ENCODE measurements at places on chromosomes 12 and 14. TPM values are rescaled to one million over a fixed set of nuclear protein-coding genes. Genes with fewer than 3 reads are reported as not detected.
A peak's percentile ranks its signal among the peaks of the same experiment; 100 is the strongest.

- H3K27me3 ChIP-seq, result no peaks in the 10 kb centered on the region
- H3K4me3 ChIP-seq, result no peak overlapping the region
- peaks cover 9% of the 10 kb centered on the region for H3K4me1 ChIP-seq
- peaks cover 27% of the 10 kb centered on the region for H3K36me3 ChIP-seq
- no peak for DNase-seq
- no peak overlapping the region for H3K27ac ChIP-seq
Observed at GRCh38 chr12:25387732-25388050, 137.0 kb upstream of the KRAS start.

DNA sequence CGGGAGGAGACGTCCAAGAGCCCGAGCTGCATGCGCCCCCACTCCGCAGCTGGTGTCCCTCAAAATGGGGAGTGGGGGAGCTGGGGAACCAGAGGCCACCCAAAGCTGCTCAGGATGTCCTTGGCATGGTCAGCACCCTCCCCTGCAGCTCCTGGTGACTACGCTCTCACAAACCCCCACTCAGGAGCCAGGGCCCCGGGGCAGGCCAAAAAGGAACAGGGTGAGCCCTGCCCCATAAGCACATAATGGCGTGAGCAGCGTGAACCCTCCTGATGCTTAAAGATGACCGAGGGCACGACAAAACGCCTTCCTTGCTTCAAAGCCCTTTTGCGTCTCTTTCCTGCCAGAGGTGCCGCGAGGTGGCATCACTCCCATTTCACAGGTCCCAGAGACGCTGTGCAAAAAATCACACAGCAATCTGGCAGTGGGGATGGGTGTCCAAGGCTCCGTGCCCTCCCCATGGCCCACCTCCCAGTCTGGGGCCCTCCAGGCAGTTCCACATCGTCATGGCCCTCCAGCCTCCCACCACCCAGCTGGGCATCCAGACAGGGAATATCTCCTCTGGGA is 13.5 kb downstream of the NCOR2 start:
- H3K27me3 ChIP-seq, result no peaks in the 10 kb centered on the region
- no peak overlapping the region for H3K4me3 ChIP-seq
- no peak for DNase-seq
- H3K4me1 ChIP-seq, result peaks cover 31% of the 10 kb centered on the region

Gene SCNN1A
- 36.5 TPM for total RNA-seq

Gene IGF1
- total RNA-seq, result not detected

Gene C3AR1
- total RNA-seq, result not detected

Gene KRT6C
- not detected for total RNA-seq

Gene HEBP1
- 10.6 TPM for total RNA-seq

Gene PARP11
- 3.7 TPM for total RNA-seq

Gene TMEM19
- total RNA-seq, result 20.6 TPM

GRCh38 chr12:28925719-28926376 is 223.2 kb upstream of the FAR2 start:
- no peak for DNase-seq
- H3K27me3 ChIP-seq, result no peaks in the 10 kb centered on the region
- H3K36me3 ChIP-seq, result no peaks in the 10 kb centered on the region
- no peak overlapping the region for H3K27ac ChIP-seq

GRCh38 chr12:131817241-131817640 is 11.0 kb upstream of the MMP17 start:
- H3K27ac ChIP-seq, result no peak overlapping the region
- H3K27me3 ChIP-seq, result peaks cover 37% of the 10 kb centered on the region
- H3K36me3 ChIP-seq, result no peaks in the 10 kb centered on the region

Gene RNASE7
- not detected for total RNA-seq

GRCh38 chr12:87425942-87426554 is 603.2 kb downstream of the C12orf50 start:
- DNase-seq, result peak; percentile 28
- peak overlapping the region; percentile 85 for H3K27ac ChIP-seq
- H3K4me1 ChIP-seq, result peaks cover 20% of the 10 kb centered on the region
- no peak overlapping the region for H3K4me3 ChIP-seq

- H3K27me3 ChIP-seq, result no peaks in the 10 kb centered on the region
- H3K27ac ChIP-seq, result no peak overlapping the region
- no peaks in the 10 kb centered on the region for H3K4me1 ChIP-seq
- H3K36me3 ChIP-seq, result peaks cover 63% of the 10 kb centered on the region
- no peak overlapping the region for H3K4me3 ChIP-seq
- no peak for DNase-seq
Observed at GRCh38 chr14:24179961-24180796, 8.3 kb downstream of the REC8 start.

GRCh38 chr12:25366122-25366521 is 115.4 kb upstream of the KRAS start:
- H3K4me1 ChIP-seq, result no peaks in the 10 kb centered on the region
- no peaks in the 10 kb centered on the region for H3K27me3 ChIP-seq
- H3K36me3 ChIP-seq, result no peaks in the 10 kb centered on the region
- no peak overlapping the region for H3K27ac ChIP-seq
- no peak for DNase-seq
- no peak overlapping the region for H3K4me3 ChIP-seq

- H3K27ac ChIP-seq, result no peak overlapping the region
- no peaks in the 10 kb centered on the region for H3K4me1 ChIP-seq
Observed at GRCh38 chr14:89479802-89480201, 62.8 kb upstream of the FOXN3 start.

- peaks cover 15% of the 10 kb centered on the region for H3K4me1 ChIP-seq
- peaks cover 21% of the 10 kb centered on the region for H3K36me3 ChIP-seq
- no peak overlapping the region for H3K27ac ChIP-seq
- peaks cover 78% of the 10 kb centered on the region for H3K27me3 ChIP-seq
- H3K4me3 ChIP-seq, result no peak overlapping the region
- no peak for DNase-seq
Observed at GRCh38 chr12:114686773-114687500, 3.0 kb upstream of the TBX3 start.

Gene HSPA2
- total RNA-seq, result 4.1 TPM

Gene ACSM4
- not detected for total RNA-seq

GRCh38 chr12:64672925-64673409 is 62.7 kb downstream of the RASSF3 start:
- H3K27me3 ChIP-seq, result no peaks in the 10 kb centered on the region
- H3K27ac ChIP-seq, result peak overlapping the region; percentile 83
- peaks cover 91% of the 10 kb centered on the region for H3K4me1 ChIP-seq

GRCh38 chr14:99304208-99304607 is 32.2 kb upstream of the BCL11B start:
- no peak for DNase-seq
- H3K27ac ChIP-seq, result no peak overlapping the region
- H3K4me1 ChIP-seq, result no peaks in the 10 kb centered on the region

Gene OR6C2
- total RNA-seq, result not detected

- no peak overlapping the region for H3K27ac ChIP-seq
- no peak overlapping the region for H3K4me3 ChIP-seq
- H3K27me3 ChIP-seq, result peaks cover 37% of the 10 kb centered on the region
- DNase-seq, result no peak
Observed at GRCh38 chr12:94048757-94049156, 99.6 kb upstream of the PLXNC1 start.

- no peak overlapping the region for H3K27ac ChIP-seq
- H3K36me3 ChIP-seq, result peaks cover 17% of the 10 kb centered on the region
- peaks cover 15% of the 10 kb centered on the region for H3K4me1 ChIP-seq
- DNase-seq, result peak; percentile 77
- peaks cover 23% of the 10 kb centered on the region for H3K27me3 ChIP-seq
Observed at GRCh38 chr12:116533343-116534251, 25.6 kb upstream of the MAP1LC3B2 start.

Gene LTBR
- total RNA-seq, result 167 TPM

GRCh38 chr12:19575337-19576243 is 136.3 kb downstream of the AEBP2 start:
- no peak overlapping the region for H3K4me3 ChIP-seq
- no peak overlapping the region for H3K27ac ChIP-seq
- no peaks in the 10 kb centered on the region for H3K27me3 ChIP-seq
- peak; percentile 13 for DNase-seq
- H3K36me3 ChIP-seq, result peaks cover 6% of the 10 kb centered on the region
- H3K4me1 ChIP-seq, result no peaks in the 10 kb centered on the region

DNA sequence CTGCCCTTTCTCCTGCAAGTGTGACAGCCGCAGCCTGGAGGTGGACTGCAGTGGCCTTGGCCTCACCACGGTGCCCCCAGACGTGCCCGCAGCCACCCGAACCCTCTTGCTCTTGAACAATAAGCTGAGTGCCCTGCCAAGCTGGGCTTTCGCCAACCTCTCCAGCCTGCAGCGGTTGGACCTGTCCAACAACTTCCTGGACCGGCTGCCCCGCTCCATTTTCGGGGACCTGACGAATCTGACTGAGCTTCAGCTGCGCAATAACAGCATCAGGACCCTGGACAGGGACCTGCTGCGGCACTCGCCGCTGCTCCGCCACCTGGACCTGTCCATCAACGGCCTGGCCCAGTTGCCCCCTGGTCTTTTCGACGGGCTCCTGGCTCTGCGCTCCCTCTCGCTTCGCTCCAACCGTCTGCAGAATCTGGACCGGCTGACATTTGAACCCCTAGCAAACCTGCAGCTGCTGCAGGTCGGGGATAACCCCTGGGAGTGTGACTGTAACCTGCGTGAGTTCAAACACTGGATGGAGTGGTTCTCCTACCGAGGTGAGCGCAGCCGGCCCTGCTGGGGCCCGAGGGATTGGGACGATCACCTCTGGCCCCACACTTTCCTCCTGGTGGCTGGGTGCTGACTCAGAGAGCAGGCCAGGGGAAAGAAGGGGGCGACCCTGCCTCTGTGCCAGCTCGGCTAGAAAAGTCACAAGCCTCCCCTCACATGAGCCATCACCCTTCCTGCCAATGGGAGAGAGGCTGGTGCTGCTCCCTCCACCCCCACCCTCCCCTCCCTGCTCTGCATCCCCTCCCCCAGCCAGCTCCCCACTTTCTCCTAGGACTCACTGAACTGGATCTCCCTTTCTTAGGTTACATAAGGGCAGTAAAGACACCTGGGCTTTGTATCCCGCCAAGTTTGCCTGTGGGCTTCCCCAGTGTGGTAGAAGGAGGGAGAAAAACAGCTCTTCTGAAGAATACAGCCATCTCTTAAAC is 10.9 kb downstream of the LRTM2 start:
- H3K36me3 ChIP-seq, result no peaks in the 10 kb centered on the region
- no peak overlapping the region for H3K4me3 ChIP-seq
- H3K27me3 ChIP-seq, result peaks cover 98% of the 10 kb centered on the region
- DNase-seq, result peak; percentile 87
- H3K4me1 ChIP-seq, result peaks cover 10% of the 10 kb centered on the region

- no peaks in the 10 kb centered on the region for H3K36me3 ChIP-seq
- DNase-seq, result peak; percentile 39
- no peak overlapping the region for H3K27ac ChIP-seq
- peaks cover 42% of the 10 kb centered on the region for H3K27me3 ChIP-seq
- H3K4me1 ChIP-seq, result peaks cover 16% of the 10 kb centered on the region
Observed at GRCh38 chr12:107328442-107329133, 235.2 kb upstream of the CRY1 start.

Gene TMEM233
- total RNA-seq, result not detected

GRCh38 chr12:80821513-80822000 is 104.8 kb downstream of the MYF5 start:
- no peak overlapping the region for H3K27ac ChIP-seq
- H3K36me3 ChIP-seq, result no peaks in the 10 kb centered on the region
- no peaks in the 10 kb centered on the region for H3K4me1 ChIP-seq

Gene WNT5B
- total RNA-seq, result 0.24 TPM

DNA sequence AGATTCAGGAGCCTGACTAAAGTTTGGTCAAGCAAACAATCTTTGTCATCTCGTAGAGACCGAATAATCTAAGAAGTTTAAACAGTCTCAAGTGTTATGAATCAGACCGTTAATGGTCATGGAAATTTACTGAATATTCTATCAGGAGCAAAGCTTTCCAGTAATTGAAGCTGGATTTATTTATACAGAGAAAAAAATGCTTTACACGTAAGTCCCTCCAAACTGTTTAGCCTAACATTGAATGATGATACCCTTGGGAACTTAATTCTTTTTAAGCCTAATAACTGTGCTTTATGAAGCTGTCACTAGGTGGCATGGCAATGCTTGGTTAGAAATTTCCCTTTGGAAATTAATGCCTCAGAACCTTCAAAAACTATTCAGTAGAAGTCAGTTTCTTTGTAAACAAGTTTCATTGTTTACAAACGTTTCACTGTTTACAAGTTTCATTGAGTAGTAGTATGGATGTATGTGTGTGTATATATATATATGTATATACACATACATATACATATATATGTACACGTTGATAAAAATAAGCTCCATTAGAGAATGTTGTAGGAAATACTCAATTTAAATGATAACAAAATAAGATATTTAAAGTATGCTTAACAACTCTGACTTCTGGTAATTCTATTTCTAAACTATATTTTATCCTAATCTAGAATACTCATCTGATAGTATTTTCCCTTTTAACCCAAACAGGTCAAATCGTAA is 32.1 kb downstream of the DEPDC4 start:
- peak overlapping the region; percentile 70 for H3K27ac ChIP-seq
- H3K4me1 ChIP-seq, result peaks cover 16% of the 10 kb centered on the region
- H3K36me3 ChIP-seq, result peaks cover 4% of the 10 kb centered on the region
- peak; percentile 32 for DNase-seq
- no peak overlapping the region for H3K4me3 ChIP-seq

DNA sequence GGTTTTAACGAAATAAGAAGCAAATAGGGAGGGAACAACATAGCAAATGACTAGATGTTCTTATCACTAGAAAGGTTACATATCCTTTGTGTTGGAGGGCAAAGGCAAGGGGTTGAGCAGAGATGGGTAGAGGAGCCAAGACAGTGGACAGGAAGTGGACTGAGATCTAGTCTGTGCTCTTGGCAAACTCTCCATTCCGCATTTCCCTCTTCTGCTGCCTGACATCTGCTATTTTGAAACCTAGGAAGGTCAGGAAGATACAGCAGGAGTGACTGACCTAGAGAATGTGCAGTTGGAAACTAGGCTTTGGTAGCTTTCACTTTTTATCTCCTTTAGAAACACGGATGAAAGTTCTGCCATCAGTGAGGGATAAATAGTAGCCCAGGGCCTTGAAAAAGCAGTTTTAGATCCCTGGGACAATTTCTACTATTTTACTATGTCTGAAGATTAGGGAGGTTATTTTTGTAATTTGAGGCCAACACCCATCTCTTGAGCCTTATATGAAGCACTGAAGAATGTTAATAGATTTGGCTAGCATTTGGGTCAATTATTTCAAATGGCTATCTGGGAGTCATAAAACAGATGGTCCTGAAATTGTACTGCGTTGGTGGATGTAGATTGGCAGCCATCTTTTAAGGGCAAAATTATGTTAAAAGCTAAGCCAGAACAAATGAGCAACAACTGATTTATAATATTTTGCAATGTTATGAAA is 410.3 kb downstream of the PCNX1 start:
- H3K4me1 ChIP-seq, result peaks cover 10% of the 10 kb centered on the region
- no peaks in the 10 kb centered on the region for H3K27me3 ChIP-seq
- no peak overlapping the region for H3K4me3 ChIP-seq
- no peak overlapping the region for H3K27ac ChIP-seq
- no peak for DNase-seq

DNA sequence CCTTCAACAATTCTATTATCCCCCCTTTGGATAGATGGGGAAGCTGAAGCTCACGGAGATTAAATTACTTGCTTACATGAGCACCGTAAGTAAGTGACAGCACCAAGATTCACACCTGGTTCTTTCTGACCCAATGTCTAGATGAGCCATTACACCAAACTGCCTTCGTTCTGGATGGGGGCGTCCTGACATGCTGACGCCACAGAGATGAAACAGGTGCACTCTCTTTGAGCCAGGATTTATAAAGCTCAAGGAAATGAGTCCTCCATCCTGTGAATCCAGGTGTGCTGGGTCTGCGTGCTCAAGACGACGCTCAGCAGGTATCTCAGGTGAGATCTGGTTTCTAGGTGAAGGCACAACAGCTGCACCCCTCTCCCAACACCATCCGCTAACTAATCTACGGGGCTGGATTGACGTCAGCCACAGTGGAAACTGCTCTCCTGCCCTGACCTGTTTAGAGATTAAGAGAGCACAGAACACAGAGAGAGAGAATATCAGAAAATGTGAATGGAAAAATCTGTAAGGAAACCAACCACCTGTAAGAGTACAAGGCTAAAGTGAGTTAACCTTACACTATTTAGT is 61.6 kb downstream of the KSR2 start:
- H3K4me3 ChIP-seq, result no peak overlapping the region
- H3K36me3 ChIP-seq, result no peaks in the 10 kb centered on the region
- no peaks in the 10 kb centered on the region for H3K4me1 ChIP-seq
- H3K27ac ChIP-seq, result no peak overlapping the region
- H3K27me3 ChIP-seq, result no peaks in the 10 kb centered on the region

All from Calu3 (cell line).